ENCODE measurements at places on chromosomes 4 and X.

DNA sequence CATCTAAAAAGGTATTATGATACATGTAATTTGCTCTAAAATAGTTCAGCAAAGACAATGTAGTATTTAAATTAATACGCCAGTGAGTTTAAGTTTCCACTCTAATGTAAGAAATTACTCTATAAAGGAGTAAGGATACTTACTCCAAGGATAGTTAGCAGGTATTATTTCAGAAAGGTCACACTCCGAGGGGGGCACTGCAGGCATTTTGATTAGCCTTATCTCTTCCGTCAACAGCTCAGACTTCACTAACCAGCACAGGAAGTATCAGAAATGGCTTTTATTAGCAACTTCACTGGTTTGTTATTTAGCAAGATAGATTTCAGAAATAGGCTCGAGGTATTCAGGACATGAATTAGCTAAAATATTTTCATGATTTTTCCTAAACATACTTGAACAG is 127.0 kb downstream of the COX18 start:
- no peak for DNase-seq

- DNase-seq, result peak; percentile 58
Observed at GRCh38 chrX:84188320-84188834, 378 bp upstream of the RPS6KA6 start.

- DNase-seq, result no peak
Observed at GRCh38 chrX:78603908-78604307, 55.2 kb downstream of the RTL3 start.

GRCh38 chr4:119290598-119290997 is 31.3 kb downstream of the FABP2 start:
- no peak for DNase-seq

DNA sequence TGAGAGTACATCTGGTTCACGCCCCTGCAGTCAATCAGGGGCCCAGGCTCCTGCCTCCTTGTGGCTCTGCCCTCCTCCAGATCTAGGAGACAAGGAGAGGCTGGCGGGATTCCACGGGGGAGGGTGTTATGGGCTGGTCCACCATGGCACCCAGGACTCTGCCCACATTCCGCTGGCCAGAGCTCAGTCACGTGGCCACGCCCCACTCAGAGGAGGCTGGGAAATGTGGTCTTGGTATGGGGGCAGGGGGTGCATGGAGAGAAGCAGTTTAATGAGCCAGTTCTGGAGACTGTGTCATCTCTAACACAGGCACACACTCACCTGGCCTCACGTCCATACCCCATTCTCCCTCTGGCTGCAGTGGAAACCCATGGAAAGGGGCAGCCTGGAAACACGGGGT is 31.5 kb upstream of the PSAPL1 start:
- no peak for DNase-seq

- DNase-seq, result no peak
Observed at GRCh38 chr4:135238940-135239339, 1037.4 kb upstream of the PABPC4L start.

- DNase-seq, result peak; percentile 31
Observed at GRCh38 chr4:122830426-122831095, 3.9 kb downstream of the FGF2 start.

DNA sequence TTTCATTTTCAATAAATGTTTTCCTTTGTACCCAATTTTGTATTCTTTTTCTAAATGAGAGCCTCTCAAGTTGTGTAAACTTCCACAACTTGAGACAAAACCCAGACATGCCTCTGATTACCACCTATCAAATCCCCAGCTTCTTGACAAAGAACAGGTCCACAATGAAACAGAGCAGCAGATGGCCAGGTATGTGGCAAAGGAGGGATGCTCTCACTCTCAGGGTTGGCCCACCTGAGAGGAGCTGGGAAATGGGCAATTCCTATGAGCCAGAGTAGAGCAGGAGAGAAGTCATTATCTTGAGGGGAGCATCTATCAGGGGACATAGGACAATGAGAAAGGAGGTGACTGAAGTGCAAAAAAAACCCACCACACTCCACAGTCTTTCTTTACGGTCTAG is 273.5 kb upstream of the FAM241A start:
- DNase-seq, result no peak

DNA sequence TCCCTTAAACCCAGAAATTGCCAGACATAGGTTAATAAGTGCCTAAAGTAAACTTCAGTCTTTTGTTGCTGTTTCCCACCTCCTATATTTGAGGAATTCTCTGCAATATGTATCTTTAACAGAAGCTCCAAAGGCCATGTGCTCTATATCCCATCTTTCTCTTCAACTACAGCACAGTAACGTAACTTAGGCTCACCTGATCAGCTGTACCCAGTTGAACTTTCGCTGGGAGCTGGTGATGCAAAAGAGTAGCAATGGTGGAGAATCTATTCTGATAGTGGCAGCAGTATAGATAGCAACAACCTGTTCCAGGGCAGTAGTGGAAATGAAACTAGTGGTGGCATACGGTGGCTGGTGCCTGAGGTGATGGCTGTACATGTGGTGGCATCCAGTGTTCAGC is 33.2 kb upstream of the YTHDC1 start:
- no peak for DNase-seq

DNA sequence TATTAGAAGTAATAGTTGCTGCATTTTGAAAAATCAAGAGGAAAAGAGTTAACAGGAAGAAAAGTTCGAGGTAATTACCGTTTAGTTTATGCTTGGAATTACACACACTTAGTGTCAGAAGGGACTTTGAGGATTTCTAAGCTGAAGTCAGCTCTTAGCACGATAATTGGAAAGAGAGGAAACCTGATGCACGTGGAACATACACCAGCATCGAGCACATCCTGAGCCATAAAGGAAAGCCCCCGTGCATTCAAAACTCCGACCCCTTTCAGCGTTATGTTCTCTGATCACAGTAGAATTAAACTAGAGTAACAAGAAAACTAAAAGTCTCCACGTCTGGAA is 400 bp upstream of the PAQR3 start:
- DNase-seq, result no peak

GRCh38 chrX:13398839-13399238 is 79.0 kb upstream of the ATXN3L start:
- DNase-seq, result no peak

DNA sequence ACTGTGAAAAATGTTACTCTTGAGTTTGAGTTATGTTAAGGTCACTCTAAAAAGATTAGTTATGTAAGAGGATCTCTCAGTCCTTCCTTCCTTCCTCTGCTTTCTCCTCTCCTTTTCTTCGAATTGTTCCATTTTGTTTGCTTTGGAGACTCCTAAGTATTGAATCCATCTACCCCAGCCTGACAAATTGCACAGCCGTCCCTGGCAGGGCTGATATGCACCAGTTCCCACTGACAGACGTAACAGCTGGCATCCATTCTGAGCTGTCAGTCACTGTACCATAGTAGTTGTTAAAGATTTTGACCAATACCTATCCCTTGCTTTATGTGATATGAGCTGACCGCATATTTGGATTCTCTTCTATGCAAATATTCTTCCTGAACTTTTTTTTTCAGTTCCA is 210.7 kb upstream of the IGFBP7 start:
- DNase-seq, result no peak

GRCh38 chrX:57977992-57978391 is 67.7 kb upstream of the ZXDA start:
- DNase-seq, result no peak

DNA sequence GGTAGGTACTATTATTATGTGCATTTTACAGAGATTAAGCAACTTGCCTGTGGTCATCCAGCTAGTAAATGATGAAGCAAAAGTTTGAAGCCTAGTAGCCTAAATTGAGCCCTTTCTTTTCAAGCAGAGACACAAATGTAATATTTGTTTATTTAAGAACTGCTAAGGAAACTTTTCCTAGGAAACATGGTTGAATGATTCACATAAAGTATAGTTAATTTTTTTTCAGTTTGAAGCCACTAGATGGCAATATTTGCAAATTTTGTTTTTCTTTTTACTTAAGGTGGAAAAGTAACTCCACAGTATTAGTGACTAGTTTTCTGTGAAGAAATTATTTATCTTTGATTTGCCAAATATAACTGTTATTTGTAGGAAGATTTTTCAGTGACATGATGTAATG is 52.8 kb upstream of the ANKRD17 start:
- peak; percentile 61 for DNase-seq

DNA sequence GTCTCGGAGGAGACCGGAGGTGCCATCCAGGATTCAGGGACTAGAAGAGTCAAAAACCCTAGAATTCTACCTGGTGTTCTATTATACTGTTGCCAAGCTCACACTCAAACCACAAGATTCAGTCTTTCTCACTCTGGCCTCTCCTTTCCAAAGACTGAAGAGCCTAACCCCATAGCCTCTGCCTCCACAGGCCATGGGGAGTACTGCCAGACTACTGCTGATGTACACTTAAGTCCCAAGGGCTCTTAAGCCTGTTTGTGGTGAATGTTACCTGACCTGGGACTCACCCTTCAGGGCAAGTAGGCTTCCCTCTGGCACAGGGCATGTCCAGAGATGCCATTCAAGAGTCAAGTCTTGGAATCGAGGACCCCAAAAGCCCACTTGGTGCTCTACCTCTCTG is 58.9 kb upstream of the IRS4 start:
- no peak for DNase-seq

DNA sequence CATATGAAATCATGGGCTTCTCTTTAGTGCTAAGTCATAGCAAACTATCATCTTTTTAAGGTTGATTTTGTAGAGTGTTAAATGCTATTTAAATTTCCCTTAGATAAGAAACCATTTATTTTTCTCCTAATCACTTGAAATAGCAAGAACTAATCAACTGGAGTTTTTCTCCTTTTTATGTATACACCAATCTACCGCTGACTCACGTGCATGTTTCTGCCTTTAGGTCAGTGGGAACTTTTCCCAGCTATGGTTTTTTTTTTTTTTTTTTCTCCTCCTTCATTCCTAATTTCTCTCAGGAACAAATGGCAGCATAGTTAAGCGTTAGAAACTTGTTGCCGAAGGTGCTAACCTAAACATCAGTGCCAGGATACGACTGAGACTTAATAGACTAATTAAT is 176.4 kb downstream of the BMPR1B start:
- peak; percentile 26 for DNase-seq

DNA sequence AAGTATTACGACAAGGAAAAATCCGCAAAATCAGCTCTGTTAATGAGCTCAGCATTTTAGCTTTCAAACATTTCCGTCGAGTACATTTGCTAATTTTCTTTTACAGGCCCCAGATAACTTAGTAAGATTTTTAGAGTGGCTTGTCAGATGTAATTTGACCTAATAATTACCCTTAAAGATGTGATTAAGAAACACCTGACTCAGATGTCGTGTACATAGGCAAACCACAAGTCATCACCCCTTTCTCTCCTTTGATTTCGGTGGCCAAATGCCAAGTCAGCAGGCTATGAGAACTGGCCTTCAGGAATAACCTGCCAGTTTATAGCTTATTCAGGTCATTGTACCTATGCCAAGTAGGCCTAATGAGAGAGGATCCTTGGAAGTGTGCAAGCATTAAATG is 369.6 kb downstream of the PCDH7 start:
- DNase-seq, result peak; percentile 54

GRCh38 chr4:76980261-76980660 is 30.7 kb downstream of the SEPTIN11 start:
- DNase-seq, result no peak

- peak; percentile 80 for DNase-seq
Observed at GRCh38 chr4:153142700-153143438, 61.4 kb upstream of the TRIM2 start.

DNA sequence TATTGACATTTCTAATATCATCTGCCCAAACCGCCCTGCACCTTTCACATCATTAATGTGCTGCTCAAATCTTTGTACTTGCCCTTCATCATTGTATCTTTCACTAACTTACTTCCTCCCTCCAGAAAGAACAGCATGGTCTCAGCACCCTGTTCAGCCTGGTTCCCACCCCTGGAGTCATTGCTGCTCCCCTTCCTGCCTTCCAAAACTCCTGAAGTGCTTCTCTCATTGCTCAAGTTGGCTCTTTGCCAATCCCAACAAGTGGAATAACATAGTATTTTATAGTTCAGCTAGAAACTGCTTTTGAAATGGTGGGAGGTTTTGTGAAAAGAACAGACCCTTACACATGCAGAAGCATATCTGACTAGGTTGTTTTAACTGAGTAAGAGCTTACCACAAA is 14.0 kb upstream of the TTC29 start:
- DNase-seq, result peak; percentile 20

DNA sequence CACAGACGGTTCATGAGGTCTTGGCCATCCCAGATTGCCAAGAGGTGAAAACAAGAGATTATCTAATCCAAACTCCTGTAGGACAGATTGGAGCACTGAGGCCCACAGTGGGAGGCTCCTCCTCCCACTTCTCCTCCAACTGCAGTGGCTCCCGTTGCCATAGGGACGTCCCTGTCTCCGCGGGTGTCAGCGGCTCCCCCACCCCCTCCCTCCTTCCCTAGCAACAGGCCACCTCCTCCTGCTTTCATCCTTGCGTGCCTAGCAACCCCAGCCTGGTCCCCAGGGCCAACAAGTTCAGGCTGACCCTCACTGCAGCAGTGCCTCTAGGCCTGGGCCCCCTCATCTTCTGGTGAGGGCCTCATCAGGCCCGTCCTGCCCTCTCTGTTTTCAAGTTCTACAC is 6.8 kb upstream of the IQSEC2 start:
- peak; percentile 10 for DNase-seq

GRCh38 chr4:110501826-110502225 is 25.9 kb downstream of the ENPEP start:
- peak; percentile 37 for DNase-seq

- no peak for DNase-seq
Observed at GRCh38 chr4:536351-536972, 37.5 kb downstream of the PIGG start.

DNA sequence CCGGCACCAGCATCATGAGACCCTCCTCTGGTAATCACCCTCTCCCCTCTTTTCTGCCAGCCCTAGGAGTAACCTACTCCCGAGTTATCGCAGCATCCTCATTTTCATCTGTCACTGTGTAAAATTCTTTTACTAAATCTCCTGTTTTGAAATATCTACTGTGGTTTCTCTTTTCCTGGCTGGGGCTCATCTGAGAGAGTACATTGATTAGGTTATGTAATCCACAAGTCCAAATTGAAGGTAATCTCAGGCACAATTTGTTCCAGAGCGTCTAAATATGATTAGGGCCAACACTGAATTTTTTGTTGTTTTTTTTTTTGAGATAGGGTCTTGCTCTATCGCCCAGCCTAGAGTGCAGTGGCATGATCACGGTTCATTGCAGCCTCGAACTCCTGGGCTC is 142.4 kb downstream of the SMIM20 start:
- DNase-seq, result no peak

- no peak for DNase-seq
Observed at GRCh38 chrX:107482046-107482445, 32.6 kb downstream of the FRMPD3 start.

DNA sequence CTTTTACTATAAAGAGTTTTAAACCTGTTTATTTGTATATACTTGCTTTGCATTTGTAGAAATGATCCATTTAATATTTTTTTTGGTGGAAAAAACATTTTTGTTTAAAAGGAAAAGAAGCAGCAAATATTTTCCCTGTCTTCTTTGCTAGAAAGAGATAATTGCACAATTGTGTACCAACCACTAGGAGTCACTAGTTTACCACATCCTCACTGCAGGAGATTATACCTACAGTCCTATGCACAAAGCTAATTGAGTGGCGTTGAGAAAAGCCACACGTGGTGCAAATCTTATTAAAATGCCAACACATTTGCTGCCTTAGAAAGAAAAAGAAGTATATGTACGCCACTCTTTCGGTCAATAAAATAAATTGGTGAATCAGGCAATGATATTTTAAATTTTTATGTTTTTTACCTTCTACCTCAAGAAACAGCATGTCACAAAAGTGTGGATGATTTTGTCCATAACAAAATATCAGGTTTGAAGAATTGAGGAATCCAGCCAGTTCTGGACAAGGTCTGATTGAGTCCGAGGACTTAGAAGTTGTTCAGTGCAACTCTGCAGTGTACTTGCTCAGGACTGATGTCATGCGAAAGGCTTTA is 102.9 kb downstream of the GRXCR1 start:
- peak; percentile 41 for DNase-seq

GRCh38 chr4:14749910-14750309 is 252.4 kb upstream of the CPEB2 start:
- peak; percentile 8 for DNase-seq

All from fibroblast of pulmonary artery (primary cell).